Ascending aorta (tissue), 2 donors: ENCODE measurements at places on chromosomes 1 and 21.

GRCh38 chr1:84876353-84876752, 16.7 kb downstream of the LPAR3 start:
- no peak overlapping the region for H3K27ac ChIP-seq
- no peaks in the 10 kb centered on the region for H3K4me1 ChIP-seq
- no peak for DNase-seq
- no peaks in the 10 kb centered on the region for H3K27me3 ChIP-seq

DNA sequence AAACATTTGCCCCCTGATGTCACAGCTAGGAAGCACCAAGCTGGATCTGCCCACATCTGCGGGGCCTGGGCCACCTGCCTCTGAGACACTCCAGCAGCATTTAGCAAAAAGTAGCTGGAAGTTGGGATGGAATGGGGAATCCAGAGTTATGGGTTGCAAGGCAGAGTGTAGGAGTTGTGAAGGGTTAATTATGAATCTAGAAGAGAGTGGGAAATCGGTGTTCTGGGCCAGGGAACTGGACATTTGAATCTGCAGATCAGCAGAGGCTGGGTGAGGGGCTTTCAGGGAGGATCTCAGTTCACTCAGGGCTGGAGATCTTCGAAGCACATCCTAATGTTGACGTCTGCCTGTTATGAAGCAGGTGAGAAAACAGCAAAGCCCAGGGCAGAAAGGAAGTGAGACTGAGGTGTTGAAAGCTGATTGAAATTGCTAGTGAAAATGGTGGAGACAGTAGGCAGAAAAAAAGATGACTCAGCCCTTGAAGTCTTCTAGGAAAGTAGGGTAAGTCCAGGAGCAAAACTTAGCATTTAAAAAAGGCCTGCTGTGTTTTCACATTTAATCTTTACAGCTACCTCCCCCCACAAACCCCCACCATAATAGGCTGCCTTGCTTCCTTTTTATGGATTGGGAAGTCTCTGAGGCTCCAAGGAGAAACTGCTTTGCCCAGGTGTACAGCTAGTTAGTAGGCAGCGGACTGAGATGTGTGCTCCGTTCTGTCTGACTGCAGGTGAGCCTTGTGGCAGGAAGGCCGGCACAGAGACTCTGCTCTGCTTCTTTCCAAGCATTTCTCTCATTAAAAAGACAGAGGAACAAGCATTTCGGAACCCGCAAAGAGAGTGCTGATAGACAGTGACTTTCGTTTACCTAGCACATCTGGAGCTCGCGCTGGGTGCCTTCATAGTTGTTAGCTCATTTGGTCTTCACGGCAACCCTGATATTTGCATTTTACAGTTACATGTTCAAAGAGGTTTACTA, 7.2 kb downstream of the VANGL1 start:
- no peaks in the 10 kb centered on the region for H3K36me3 ChIP-seq
- H3K4me1 ChIP-seq, result peaks cover 2% of the 10 kb centered on the region
- DNase-seq, result no peak
- no peaks in the 10 kb centered on the region for H3K27me3 ChIP-seq

DNA sequence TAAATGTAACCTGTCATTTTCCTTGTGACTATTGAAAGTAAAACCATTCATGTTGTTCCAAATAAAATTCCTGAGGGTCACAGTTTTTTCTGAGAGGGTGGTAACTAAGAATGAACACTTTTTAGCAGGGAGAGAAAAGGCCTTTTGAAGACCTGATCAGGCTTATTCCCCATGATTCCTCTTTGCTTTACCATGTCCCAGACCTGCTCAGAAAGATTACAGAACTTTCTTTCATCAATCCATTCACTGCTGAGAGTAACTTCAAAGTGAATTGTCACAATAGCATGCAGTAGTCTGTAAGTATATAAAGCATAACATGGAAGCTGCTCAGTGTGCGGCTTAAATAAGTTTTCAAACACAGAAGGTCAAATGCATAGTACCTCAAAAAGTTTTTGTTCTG, 201.5 kb upstream of the COL11A1 start:
- no peak overlapping the region for H3K4me3 ChIP-seq
- DNase-seq, result no peak
- no peak overlapping the region for H3K27ac ChIP-seq
- H3K27me3 ChIP-seq, result no peaks in the 10 kb centered on the region
- H3K4me1 ChIP-seq, result no peaks in the 10 kb centered on the region

DNA sequence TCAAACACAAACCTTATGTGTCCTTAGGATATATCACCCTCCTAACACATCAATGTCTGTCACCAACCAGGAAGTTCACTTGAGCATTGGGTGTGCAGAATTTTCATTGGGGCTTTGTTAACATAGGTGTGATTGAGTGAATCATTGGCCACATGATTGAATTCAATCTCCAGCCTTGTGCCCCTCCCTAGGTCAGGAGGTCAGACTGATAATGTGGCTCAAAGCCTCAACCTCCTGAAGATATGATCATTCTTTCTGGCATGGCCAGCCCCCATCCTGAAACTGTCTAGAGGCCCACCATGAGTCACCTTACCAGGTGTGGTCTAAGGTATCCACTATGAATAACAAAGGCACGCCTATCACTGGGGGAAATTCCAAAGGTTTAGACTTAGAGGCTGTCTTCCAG, 90.1 kb downstream of the PKN2 start:
- no peaks in the 10 kb centered on the region for H3K4me1 ChIP-seq
- no peak overlapping the region for H3K4me3 ChIP-seq
- no peak overlapping the region for H3K27ac ChIP-seq
- no peak for DNase-seq
- H3K27me3 ChIP-seq, result no peaks in the 10 kb centered on the region
- peaks cover 16% of the 10 kb centered on the region for H3K36me3 ChIP-seq

GRCh38 chr1:185650602-185651230, 83.5 kb upstream of the HMCN1 start:
- no peaks in the 10 kb centered on the region for H3K36me3 ChIP-seq
- H3K4me1 ChIP-seq, result peaks cover 2% of the 10 kb centered on the region
- no peak for DNase-seq
- no peak overlapping the region for H3K4me3 ChIP-seq

GRCh38 chr1:15157524-15158399, 4.2 kb downstream of the TMEM51 start:
- DNase-seq, result no peak
- no peaks in the 10 kb centered on the region for H3K27me3 ChIP-seq
- no peak overlapping the region for H3K27ac ChIP-seq
- H3K4me3 ChIP-seq, result no peak overlapping the region
- H3K4me1 ChIP-seq, result no peaks in the 10 kb centered on the region
- H3K36me3 ChIP-seq, result no peaks in the 10 kb centered on the region

GRCh38 chr1:18883636-18884418, 18.5 kb downstream of the ALDH4A1 start:
- peak; percentile 82 for DNase-seq
- no peaks in the 10 kb centered on the region for H3K27me3 ChIP-seq
- no peak overlapping the region for H3K27ac ChIP-seq
- H3K4me3 ChIP-seq, result no peak overlapping the region
- peaks cover 24% of the 10 kb centered on the region for H3K36me3 ChIP-seq

GRCh38 chr1:151535326-151536271, 4.5 kb upstream of the TUFT1 start:
- no peaks in the 10 kb centered on the region for H3K27me3 ChIP-seq
- no peak overlapping the region for H3K4me3 ChIP-seq
- H3K27ac ChIP-seq, result no peak overlapping the region
- H3K4me1 ChIP-seq, result peaks cover 4% of the 10 kb centered on the region

GRCh38 chr1:76786222-76786621, 81.1 kb upstream of the ST6GALNAC5 start:
- H3K4me1 ChIP-seq, result no peaks in the 10 kb centered on the region
- no peak for DNase-seq
- no peak overlapping the region for H3K27ac ChIP-seq

DNA sequence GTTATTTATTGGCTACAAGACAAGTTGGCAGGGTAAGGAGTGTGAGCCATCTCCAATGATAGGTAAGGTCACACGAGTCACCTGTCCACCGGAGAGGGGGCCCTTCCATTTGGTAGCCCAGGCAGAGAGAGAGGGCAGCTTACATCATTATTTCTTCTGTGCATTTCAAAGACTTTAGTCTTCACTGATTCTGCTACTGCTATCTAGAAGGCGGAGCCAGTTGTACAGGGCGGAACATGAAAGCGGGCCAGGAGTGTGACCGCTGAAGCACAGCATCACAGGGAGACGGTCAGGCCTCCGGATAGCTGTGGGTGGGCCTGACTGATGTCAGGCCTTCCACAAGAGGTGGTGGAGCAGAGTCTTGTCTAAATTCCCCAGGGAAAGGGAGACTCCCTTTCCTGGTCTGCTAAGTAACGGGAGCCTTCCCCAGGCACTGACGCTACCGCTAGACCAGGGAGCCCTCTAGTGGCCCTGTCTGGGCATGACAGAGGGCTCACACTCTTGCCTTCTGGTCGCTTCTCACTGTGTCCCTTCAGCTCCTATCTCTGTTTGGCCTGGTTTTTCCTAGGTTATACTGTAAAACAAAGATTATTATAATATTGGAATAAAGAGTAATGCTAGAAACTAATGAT, 36.7 kb downstream of the ZNF695 start:
- no peak overlapping the region for H3K4me3 ChIP-seq
- no peak for DNase-seq
- no peaks in the 10 kb centered on the region for H3K27me3 ChIP-seq
- no peaks in the 10 kb centered on the region for H3K4me1 ChIP-seq
